Esophagus squamous epithelium (tissue), 5 donors: ENCODE measurements at places on chromosomes 1 and 21.

- DNase-seq: no peak
Measured at GRCh38 chr1:14498839-14499238, 99.6 kb upstream of the KAZN start.

DNA sequence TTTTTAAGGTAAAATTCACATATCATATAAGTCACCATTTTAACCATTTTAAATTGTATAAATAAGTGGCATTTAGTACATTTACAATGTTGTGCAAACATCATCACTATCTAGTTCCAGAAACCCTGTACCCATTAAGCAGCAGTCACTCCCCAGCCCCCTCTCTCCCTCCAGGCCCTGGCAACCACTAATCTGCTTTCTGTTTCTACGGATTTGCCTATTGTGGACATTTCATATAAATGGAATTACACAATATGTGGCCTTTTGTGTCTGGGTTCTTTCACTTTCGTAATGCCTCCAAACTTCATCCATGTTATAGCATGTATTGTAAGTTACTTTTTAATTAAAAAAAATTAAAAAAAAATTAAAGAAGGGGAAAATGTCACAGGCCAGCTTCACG lies 58.0 kb upstream of the RAB3GAP2 start:
- DNase-seq: no peak

DNA sequence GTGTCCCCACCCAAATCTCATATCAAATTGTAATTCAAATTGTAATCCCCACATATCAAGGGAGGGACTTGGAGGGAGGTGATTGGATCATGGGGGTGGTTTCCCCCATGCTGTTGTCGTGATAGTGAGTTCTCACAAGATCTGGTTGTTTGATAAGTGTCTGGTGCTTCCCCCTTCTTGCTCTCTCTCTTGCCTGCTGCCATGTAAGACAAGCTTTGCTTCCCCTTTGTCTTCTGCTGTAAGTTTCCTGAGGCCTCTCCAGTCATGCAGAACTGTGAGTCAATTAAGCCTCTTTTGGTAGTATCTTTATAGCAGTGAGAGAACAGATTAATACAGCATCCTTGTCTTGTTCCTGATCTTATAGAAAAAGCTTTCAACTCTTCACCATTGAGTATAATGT lies 6.5 kb upstream of the LRRC39 start:
- DNase-seq: no peak

- DNase-seq: no peak
Measured at GRCh38 chr1:50969611-50970508, at the start of gene CDKN2C. Gene CDKN2C (plus strand): TSS chr1:50970245. CDS start chr1:50970369, 124 bp downstream.

DNA sequence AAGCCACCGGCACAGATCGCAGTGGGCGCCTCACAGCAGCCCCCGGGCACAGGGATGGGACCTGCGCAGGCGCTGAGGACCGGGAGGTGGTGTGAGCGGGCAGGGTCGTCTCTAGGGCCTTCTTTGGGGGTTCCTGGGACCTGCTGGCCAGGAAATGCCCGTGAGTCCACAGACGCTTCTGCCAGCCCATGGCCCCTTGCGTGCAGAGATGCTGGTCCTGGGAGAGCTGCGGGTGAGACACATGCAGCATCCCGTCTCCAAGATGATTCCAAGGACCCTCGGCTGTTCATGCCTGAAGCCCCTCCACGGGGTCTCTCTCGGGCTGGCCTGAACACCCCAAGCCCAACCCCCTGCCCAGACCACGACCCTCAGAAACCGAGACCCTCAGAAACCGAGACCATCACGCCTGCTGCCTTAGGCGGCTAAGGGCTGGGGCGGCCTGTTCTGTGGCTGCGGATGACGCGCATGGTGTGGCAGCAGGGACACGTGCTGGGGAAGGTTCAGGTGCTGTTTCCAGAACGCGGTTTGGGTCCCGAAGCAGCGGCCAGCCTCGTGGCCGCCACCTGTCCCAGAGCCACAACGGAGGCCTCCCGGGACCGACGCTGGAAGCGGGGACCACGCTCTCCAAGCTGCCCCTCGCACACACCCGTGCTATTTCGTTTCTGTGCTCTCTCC lies 23.0 kb downstream of the CFAP74 start:
- DNase-seq: no peak

DNA sequence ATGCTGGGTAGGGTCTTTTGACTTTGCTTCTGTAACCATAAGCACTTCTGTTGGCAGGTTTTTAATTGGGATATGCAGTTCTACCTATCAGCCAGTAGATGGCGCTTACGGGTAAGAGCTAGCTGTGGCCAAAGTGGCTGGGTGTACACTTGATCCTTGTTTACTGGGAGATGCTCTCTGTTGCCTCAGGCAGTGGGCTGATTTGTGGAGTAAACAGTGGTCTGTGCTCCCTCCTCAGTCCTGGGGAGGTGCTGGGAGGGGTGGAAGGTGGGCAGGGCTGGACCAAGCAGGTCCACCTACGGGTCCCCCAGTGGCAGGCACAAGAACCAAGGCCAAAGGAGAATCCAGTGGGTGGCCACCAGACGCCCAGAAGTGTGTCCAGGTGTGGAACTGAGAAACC lies 43.4 kb downstream of the RALGPS2 start:
- no peak for DNase-seq

DNA sequence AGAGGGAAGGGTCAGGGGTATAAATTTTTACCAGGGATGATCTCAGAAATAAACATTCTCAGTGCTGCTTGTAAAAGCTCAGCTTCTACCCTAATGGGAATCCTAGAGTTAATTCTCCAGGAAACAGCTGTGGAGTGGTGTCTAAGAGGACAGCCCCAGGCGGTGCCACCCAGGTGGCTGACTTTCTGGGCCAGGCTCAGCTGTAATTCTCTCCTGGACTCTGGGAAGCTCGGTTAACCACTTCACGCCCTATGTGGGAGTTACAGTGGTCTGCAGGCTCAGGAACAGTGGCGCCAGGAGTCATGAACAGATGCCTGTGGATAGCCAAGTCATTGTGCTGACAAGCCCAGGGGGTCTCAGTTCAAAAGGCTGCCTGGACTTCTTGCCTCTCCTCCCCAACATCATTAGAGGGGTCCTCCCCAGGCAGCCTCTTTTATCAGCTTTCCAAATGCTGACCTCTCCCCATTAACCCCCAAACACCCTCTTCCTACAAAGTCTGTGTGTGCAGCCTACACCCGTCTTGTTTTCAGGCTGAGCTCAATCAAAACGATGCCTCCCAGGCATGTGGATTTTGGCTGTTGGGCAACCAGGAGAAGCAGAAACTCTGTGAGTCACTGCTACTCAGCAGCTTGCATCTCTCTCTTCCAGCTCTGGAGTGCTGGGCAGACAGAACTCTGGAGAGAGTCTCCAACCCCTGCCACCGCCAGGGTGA lies 1.2 kb downstream of the HHIPL2 start:
- DNase-seq: no peak

- DNase-seq: no peak
Measured at GRCh38 chr21:22927469-22927868, 1929.3 kb downstream of the NCAM2 start.

DNA sequence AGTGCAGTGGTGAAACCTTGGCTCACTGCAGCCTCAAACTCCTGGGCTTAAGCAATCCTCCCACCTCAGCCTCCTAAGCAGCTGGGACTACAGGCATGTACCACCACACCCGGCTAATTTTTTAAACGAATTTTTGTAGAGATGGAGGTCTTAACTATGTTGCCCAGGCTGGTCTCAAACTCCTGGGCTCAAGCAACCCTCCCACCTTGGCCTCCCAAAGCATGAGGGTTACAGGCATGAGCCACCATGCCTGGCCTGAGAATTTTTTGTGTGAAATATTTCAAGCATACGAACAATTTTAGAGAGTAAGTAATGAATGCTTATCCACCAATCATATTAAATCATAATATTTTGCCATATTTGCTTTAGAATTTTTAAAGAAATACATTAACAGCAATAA lies 51.6 kb downstream of the MROH9 start:
- no peak for DNase-seq

GRCh38 chr21:14916676-14917141 lies 148.1 kb downstream of the NRIP1 start:
- DNase-seq: no peak

DNA sequence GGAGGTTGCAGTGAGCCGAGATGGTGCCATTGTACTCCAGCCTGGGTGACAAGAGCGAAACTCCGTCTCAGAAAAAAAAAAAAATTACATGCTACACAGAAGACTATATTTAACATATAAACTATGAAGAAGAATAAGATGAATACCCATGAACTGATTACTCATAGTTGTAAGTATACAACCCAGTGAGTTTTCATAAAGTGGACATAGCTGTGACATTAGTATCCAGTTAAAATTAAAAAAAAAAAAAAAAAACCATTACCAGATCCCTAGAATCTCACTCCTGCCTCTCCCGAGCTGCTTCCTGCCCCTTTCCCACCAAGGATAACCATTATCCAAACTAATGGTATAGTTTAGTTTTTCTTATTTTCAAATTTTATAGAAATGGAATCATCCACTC lies 37.4 kb downstream of the UBE4B start:
- DNase-seq: no peak

- DNase-seq: no peak
Measured at GRCh38 chr1:164805399-164805798, 246.4 kb downstream of the PBX1 start.

GRCh38 chr1:83130886-83131691 lies 867.8 kb downstream of the TTLL7 start:
- DNase-seq: no peak

GRCh38 chr1:206609229-206609991 lies 2.9 kb downstream of the EIF2D start:
- no peak for DNase-seq

- no peak for DNase-seq
Measured at GRCh38 chr1:84619383-84620102, 45.3 kb upstream of the CTBS start.

DNA sequence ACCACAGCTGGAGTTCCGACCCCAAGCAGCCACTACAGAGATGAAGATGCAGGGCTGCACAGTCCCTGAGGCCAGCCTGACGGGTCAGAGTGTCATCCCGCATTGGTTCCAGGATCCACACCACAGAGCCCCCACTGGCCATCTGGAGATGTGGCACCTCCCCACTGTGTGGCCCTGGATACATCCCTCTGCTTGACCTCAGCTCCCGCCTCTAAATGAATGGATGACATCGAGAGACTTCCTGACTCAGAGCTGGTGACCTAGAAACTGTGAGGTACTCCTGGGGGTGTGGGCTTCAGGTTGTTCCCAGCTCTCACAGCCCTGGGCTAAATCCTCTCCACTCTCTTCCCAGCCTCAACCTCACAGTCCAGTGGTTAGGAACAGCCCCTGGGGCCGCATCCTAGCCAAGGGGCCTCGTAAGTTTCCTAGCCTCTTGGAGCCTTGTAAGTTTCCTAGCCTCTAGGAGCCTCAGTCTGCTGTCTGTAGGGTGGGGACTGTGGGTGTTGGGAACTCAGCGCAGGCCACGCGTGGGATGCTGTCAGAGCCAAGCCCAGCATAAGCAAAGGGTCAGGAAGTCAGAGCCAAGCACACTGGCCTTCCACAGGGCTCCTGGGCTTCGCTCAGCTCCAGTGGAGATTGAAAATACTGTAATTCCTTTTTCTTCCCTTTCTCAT lies 87.5 kb upstream of the RUNX3 start:
- DNase-seq: no peak

DNA sequence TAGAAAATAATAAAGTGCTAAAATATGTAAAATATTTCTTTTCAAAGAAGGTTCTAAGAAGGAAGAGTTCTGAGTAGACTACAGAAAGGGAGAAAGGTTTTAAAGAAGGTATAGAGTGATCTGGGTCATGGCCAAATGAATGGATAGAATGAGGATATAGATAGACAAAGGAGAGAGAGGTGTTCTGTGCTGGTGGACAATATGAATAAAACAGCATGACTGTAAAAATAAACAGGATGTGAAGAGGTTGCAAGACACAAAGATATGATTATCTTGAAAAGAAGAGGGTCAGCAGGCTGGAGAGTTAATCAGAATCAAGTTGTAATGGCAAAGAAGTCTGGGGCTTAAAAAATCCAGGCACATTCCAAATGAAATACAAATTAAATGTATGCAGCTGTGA lies 86.7 kb upstream of the GNG4 start:
- DNase-seq: no peak

- DNase-seq: no peak
Measured at GRCh38 chr21:28615276-28615675, 377.4 kb downstream of the LTN1 start.

GRCh38 chr1:11967028-11967547 lies 13.2 kb upstream of the MFN2 start:
- DNase-seq: no peak

- no peak for DNase-seq
Measured at GRCh38 chr1:30900931-30901560, 7.5 kb downstream of the SDC3 start.

DNA sequence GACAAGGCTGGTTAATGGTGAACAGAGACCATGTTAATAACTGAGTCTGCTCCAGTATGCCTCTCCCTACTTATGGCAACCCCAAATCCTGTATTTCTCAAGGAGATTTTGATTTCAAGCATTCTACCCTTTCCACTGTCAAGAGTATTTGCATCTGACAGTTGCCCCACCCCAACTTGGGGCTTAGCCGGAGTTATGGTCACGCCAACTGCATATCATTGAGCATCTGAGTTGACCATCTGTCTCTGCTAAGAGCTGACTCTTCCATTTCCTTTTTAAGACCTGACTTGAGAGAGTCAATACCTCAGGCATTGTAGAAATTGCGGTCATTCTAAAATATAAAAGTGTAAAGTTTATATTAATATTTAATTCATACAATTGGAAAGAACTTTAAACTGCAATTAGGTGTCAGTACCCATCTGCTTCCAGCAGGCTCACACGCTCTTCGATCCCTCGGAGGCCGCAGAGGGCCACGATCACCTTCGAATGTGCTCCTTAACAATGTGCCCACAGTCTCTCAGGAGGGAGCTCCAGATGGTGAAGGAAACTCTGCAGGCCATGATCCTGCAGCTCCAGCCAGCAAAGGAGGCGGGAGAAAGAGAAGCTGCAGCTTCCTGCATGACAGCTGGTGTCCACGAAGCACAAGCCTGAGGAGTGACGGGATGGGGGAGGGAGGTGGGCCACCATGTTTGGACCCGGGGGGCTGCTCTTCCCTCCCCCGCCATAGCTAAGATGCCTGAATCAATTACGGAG lies 409.8 kb downstream of the DISC1 start:
- no peak for DNase-seq

DNA sequence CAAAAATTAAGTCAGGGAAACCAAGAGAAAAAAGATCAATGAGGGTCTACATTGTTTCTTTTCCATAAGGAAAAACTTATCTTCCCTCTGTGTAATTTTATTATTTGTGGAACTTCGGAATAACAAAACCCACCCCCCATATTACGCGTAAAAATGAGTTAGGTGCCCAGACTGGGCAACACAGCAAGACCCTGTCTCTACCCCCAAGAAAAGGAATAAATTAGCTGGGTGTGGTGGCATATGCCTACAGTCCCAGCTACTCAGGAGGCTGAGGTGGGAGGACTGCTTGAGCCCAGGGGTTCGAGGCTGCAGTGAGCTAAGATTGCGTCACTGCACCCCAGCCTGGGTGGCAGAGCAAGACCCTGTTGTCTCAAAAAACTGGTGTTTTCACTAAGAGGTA lies 20.4 kb downstream of the PSMB4 start:
- DNase-seq: no peak

DNA sequence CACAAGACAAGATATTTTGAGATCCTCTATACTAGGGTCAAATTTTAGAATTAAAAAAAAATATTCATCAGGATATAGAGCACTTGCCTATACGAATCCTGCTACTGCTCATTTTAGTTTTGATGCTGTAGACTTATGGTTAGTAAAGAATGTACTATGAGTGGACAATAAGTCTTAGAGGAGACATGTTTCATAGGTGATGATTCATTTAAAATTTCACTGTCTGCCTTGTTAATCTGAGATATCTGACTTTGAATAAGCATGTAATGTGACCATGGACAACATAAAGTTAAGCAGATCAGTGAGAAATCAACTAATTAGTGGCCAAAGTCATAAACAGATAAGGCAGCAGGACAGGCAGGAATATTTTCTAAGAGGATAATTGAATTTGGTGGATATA lies 106.8 kb upstream of the HP1BP3 start:
- no peak for DNase-seq
